NCI-H146 (cell line): ENCODE measurements at places on chromosomes 3 and 15.
A peak's percentile ranks its signal among the peaks of the same experiment; 100 is the strongest.

GRCh38 chr3:61524933-61525332, 36.4 kb upstream of the PTPRG start:
- DNase-seq = no peak

DNA sequence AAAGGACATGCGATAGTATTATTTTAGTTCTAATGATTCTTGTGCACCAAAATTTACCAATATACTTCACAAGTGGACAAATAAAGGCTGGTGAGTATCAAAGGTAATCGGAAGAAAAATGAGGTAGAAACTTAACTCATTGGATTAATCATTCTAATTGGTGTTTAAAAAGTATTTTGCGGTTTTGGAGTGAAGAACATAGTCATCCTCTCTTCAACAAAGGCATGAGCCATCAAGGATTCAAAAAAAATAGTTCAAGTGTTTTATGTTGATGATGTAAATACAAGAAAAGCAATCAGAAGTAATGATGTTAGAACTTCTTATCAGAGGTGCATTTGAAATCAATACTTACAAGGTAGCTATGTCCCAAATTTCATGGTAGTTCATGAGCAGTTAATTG, 221.5 kb downstream of the P3H2 start:
- no peak for DNase-seq

GRCh38 chr15:89321521-89322410, 12.9 kb downstream of the POLG start:
- no peak for DNase-seq

GRCh38 chr3:123282461-123282860, 80.7 kb downstream of the SEC22A start:
- DNase-seq = no peak

- DNase-seq = no peak
Measured at GRCh38 chr15:58294681-58295254, 137.0 kb upstream of the LIPC start.

GRCh38 chr15:22992024-22992326, 11.8 kb upstream of the CYFIP1 start:
- no peak for DNase-seq

- DNase-seq = no peak
Measured at GRCh38 chr3:79415356-79415755, 352.4 kb downstream of the ROBO1 start.

GRCh38 chr15:66614951-66615760, 49.4 kb upstream of the LCTL start:
- DNase-seq = no peak

GRCh38 chr3:175266478-175266877, 407.3 kb downstream of the NAALADL2 start:
- no peak for DNase-seq

DNA sequence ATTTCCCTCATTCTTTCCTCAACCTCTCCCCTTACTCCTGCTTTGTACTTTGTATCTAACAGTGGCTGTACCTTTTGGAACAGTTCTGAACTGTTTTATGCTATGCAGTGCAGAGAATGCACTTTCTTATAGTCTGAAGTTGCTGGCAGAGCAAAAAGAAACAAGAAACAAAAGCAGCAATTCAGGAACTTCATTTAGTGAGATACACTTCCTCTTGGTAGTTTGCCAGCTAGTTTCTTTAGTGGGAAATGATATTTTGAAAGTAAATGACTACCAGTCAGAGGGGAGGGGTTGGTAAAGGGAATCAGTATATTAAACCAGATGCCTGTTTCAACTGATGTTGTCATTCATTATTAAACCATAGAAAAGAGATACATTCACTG, 55.0 kb upstream of the CHD2 start:
- no peak for DNase-seq

- DNase-seq = no peak
Measured at GRCh38 chr15:25582886-25583285, 144.1 kb upstream of the UBE3A start.

DNA sequence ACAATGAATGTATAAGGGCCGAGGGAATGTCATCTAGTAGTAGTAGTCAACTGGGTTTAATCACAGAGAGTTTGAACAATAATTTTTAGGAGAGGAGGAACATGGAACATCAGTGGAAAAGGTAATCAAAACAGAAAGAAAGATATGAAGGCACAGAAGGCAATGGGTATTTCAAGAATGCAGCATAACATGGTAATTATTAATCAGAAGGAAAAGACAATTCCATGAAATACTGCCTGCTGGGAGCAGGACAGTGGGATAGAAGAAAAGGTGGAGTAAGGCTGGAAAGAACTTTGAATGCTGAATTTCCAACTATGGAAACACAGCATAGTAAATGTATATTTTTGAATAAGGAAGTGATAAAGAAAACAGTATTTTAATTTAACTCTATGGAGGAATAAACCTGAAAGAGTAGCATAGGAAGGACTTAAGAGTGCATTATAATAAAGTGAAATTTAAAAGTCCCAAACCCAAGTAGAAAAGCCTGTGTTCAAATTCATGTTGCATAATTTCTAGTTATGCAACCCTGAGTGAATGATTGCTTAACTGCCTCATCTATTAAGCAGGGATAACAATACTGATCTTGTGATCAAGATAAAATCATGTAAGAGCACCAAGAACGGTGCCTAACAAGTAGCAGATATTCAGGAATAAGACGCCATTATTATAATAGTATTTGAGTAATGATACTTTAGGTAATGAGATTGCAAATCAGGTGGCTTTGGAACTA, 357.7 kb downstream of the TBC1D5 start:
- DNase-seq = no peak

DNA sequence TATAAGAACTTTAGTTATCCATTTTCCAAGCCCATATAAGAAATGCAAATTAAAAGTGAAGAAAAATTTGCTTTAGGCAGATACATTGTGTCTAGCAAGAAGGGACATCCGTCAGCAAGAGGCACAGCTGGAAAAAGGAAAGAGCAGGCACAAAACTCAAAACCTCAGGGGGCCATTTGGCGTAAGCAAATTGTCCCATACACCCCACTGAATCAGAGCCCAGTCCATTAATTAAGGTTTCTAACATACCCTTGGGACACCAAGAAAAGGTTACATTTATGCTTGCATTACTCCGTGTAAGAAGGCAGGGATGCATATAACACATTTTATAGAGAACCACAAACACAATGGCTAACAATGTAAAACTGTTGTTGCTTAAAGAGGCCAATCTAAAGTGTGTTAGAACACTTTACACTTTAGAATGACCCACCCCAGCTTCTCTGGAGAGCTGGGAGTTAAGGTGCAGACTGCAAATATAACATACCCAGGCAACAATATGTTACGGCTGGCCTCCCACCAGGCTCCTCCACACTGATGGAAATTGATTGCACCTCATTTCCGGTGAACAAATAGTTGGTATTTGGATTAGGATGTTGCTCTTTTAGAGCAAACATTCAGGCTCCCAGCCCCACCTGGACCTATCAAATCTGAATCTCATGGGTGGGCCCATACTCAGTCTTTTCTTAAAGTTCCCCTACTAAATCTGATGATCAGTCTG, 23.2 kb downstream of the SEMA5B start:
- DNase-seq = peak; percentile 75

DNA sequence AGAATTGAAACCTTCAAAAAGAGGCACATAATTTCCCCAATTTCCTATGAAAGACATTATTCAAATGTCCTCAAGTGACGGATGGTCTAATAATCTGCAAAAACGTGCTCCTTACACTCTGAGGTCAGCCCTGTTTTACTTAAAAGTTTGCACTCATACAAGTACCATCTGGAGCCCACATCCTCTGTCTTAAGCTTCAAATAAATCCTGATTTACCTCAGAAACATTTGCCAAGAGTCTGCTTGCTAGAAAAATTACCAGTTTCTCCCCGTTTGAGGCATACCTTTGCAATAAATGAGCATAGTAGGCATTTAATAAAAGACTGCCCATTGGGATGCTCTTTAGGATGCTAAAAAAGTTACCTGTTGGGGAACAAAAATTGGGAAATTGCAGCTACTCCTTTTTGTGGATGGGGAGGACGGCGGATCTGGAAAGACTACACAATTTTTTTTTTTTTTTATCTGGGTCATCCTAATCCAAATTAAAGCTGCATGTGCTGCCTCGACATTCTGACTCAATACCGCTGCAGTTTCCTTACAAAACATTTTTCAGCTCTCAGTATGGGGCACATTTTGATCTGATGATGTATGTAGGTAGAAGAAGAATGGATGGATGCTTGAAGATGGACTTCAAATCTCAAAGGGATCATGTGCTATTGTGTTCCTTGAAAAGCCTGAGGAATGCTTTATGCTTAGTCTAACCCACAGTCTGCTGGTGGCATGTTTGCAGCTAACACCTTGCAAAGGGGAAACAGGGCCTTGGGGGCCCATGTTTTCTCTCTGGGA, 233.7 kb upstream of the ADAMTS9 start:
- no peak for DNase-seq

GRCh38 chr3:19632099-19633074, 301.6 kb downstream of the EFHB start:
- peak; percentile 1 for DNase-seq

DNA sequence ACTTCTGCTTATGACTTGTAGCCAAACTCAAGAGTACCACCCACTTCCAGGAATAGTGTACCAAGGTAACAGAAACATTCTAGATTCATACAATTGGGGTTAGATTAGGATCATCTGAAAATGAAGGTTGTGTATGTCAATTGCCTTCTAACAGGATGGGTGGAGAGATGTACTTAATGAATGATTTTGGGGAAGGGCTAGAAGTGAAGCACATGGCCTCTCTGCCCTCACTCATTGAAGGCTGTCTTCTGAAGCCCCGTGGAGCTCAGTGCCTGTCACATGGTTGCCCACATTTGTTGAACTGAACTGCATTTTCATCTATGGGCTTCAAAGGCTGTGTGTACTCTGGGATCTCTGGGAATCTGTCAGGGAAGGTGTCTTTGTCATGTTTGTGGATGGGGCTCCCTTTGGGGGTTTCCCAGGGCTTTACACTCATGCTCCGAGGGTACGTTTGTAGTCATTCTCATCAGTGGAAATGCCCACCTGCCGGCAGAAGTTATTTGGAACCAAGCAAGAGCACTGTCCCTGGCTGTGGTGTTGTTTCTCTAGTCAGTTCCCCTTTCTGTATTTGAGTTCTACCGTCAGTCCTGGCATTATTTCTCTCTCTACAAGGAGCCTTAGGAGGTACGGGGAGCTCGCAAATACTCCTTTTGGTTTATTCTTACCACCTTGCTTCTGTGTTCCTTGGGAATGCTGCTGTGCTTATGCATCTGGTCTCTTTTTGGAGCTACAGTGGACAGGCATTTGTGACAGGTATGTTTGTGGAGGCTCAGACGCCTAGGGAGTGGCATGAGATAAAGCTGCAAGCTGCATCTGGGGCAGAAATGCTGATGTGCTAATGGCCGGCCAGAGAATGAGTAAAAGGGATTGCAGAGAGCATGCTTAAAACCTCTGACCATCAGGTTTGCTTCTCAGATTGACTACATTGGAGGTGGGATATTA, 22.4 kb downstream of the CD86 start:
- no peak for DNase-seq

DNA sequence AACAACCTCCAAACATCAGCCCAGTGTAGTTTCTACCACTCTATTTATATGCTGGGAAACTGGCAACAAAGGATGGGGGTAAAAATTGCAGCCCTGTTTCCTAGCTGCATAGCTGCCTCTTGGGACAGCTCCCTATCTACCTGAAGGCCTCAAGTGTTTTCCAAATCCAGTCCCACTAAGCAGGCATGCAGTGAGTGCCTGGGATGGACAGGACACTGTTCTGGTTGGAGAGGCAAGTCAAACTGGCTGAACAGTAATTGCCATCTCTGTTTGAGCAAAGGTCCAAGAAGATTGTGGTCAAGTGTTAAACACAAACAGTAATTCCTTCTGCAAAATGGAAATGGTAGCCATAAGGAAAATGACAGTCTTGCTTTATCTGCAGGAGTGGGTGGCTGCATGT, 125.4 kb downstream of the FMN1 start:
- DNase-seq = no peak

DNA sequence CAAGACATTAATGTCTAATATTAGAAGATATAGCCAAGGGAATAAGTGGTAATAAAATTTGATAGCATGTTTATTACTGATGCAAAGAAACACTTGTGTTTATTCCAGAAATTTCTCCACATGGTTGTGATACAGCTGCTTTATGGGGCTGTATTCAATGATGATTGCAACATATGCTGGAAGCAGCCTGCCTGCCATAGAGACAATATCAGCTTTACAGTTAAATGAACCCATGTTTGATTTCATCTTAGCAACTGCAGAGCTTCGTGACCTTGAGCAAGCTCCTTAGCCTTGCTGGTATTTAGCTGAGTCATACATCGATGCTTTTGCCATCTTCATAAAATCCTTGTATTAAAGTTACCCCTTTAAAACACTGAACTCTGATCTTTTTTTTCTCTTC, 168.1 kb upstream of the STAC start:
- no peak for DNase-seq

- no peak for DNase-seq
Measured at GRCh38 chr15:32690941-32691688, 26.7 kb upstream of the GREM1 start.

- no peak for DNase-seq
Measured at GRCh38 chr15:93360976-93361375, 272.0 kb upstream of the RGMA start.

DNA sequence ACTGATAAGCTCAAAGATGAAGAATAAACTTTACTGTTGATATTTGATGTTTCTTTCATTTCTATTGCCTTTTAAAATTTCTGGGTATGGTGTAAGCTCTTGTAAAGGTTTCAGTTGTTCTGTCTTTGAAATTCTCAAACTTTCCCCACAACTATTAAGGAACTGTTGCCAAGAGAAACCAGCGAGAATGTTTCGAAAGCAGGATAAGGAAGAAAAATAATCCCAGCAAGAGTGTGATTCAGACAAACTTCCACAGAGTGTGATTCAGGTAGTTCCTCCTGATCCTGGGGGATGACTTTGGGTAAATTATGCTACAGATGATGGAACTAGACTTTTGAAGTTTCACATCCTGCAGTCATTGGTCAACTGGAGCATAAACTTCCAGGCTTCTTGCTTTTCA, 632.0 kb downstream of the NSUN3 start:
- no peak for DNase-seq

- no peak for DNase-seq
Measured at GRCh38 chr3:184737641-184738505, 26.0 kb upstream of the MAGEF1 start.

GRCh38 chr15:39171944-39172368, 408.9 kb upstream of the THBS1 start:
- DNase-seq = peak; percentile 70

GRCh38 chr3:173826416-173826815, 428.9 kb downstream of the NLGN1 start:
- no peak for DNase-seq

DNA sequence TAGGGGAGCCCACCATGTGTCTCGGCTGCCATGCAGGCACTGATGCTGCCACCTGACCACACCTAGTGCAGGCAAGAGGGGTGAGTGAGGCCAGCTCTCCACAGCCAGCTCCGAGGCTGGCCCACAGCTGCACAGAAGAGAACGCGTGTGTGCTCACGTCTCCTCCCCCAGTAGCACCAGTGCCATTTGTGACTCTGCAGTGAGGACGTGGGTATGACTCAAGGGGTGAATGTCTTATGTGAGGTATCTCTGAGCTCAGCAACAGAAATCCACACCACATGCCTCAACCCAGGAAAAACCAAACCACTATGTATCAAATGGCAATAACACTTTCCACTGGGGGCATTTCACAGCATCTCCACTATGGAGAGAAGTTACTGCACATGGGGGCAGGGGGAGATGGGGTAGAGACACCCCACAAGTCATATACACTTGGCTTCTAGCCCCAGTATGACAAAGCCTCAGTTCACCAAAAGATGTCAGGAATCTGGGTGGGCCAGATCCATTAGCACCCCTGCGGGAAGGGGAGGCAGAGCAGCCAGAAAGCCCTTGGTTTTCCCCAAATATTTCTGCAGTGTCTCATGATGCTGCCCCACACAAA, 87.6 kb downstream of the LRIG1 start:
- no peak for DNase-seq

GRCh38 chr3:153693207-153693606, 428.0 kb upstream of the ARHGEF26 start:
- no peak for DNase-seq
